ENCODE measurements at places on chromosomes 5 and 9.

DNA sequence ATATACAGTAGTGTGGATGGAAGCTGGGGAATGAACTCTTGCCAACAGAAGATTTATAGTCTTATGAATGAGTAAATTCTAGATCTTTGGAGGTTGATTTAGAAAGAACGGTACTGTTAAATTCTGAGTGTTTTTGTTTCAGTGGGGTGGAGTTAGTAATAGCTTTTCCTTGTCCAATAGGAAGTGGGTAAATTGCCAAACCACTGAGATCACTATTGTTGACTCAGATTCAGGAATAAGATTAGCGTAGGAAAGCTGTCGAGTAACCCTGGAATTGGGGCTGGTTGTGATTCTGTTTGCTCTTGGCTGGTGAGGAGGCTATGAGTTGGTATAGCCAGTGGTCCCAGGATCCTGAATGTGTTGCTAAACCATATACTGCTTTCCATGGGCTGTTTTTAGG is 155.6 kb downstream of the ARHGAP26 start:
- DNase-seq = no peak

DNA sequence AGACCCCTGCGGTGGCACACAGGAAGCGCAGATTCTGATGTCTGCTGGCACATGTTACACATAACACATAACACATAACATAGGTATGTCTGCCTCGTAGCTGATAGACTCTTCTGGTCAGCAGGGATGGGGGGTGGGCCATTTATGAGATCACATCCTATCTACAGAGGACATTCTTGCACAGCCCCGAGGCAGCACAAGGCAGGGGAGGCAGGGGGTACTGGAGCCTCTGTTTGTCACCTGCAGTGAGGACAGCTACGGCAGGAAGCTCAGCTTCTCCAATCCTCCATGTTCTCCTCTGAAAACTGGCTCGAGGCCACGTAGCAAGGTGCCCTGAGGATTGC is 16.7 kb upstream of the MED10 start:
- DNase-seq = no peak

DNA sequence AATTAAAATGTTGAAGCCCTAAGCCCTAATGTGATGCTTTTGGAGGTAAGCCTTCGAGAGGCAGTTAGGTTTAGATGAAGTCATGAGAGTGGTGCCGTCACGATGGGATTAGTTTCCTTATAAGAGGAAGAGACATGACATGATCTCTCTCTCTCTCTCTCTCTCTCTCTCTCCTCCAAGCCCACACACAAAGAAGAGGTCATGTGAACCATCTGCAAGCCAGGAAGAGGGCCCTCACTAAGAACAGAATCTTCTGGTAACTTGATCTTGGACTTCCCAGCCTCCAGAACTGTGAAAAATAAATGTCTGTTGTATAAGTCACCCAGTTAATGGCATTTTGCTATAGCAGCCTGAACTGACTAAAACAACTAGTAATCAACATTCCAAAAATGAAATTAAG is 175.5 kb downstream of the GNA14 start:
- DNase-seq = no peak

DNA sequence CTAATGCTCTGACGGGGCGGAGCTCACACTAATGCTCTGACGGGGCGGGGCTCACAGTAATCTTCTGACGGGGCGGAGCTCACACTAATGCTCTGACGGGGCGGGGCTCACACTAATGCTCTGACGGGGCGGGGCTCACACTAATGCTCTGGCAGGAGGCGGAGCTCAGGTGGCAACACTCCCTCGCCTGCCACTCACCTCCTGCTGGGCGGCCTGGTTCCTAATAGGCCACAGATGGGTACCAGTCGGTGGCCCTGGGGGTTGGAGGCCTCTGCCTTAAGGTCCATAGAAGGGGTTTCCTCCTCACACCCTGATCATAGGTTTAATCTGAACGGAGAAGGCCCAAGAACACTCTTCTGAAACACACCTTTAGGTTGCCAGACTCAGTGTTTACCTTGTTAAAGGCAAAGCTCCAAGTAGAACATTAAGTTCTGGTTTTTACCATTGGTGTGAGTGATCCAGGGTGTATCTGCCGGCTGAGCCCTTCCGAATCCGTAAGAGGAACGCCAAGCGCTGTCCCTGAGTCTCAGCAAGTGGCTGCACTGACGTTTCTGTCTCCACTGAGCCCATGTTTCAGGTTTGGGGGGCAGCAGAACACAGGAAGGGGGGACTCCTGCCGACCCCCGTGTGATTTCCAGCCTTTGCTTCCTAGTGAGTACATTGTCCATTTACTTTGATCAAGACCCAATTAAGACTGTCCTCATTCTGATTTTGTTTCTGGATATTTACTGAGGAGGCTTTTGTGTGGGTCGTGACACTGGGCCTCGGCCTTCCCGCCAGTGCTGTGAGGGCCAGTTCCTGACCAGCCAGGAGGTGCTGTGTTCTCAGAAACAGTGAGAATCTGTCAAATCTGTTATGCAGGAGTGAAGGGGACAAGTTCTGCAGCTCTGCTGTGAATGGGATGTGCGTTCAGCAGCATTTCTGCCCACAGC is 24.6 kb upstream of the LRRC14B start:
- DNase-seq = no peak

DNA sequence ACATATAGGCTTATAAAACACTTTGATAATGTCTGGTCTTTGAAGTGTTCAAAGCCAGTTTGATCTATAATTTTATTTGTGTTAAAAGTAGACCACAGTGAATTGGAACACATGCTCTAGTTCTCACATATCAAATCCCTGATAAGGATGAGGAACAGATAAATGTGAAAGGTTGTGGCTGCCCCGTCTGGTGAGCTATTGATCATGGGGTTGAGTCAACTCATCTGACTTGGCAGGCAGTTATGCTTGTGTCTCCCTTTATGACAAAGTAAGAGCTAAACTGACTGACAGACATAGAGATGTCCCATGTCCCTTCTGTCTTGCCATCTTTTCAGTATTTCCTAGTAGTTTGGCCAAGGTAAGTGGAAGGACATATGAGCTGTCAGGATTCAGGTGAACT is 2.9 kb upstream of the ERMP1 start:
- DNase-seq = no peak

DNA sequence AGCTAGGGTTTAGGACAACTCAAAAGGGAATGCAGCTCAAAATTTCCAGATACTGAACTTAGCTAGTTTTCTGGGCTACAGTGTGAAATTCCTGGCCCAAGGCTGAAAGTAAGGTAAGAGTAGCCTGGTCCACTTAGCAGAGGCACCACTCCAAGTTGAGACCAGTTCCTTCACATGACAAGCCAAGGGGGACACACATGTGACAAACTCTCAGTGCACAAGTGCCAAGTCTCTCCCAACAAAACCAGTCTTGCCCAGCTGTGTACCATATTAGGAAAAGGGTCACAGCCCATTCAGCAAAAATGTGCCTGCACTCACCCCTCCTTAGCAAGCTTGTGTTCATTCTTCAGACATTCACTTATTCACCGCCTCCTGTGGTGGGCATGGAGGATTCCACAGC is 27.8 kb downstream of the KLHL3 start:
- DNase-seq = no peak

DNA sequence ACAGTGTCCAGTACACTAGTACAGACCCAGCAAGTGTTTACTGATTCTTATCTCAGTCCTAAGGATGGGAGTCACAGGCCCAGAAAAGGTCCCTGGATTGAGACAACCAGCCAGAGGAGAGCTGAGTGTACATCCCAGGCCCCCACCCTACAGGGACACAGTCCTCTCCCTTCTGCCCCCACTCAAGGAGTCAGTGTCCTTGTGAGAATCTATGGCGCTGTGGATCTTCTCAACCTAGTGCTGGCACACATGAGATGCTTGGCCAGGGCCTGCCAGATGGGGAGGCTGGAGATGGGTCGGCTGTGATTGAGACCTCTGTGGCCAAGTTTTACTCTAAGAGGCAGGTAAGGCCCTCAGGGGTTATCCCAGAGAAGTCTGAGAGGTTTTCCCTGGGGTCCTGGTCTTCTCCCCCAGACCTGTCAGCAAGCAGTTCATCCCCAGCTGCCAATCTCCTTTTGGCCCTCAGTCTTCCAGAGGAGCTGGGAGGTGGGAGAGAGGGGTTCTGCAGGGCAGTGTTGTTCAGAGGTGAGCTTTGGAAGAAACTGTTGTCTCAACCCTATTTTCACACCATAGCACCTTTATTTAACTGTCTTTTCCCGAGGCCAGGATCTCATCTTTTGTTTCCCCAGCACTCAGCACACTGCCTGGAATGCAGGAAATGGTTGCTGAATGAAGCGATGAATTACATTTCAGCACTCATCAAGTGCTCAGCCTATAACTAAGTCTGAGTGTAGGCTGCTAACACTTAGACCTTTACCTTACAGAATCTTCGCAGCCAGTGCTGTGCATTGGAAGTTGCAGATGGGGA is 3.2 kb upstream of the NSD1 start:
- no peak for DNase-seq

DNA sequence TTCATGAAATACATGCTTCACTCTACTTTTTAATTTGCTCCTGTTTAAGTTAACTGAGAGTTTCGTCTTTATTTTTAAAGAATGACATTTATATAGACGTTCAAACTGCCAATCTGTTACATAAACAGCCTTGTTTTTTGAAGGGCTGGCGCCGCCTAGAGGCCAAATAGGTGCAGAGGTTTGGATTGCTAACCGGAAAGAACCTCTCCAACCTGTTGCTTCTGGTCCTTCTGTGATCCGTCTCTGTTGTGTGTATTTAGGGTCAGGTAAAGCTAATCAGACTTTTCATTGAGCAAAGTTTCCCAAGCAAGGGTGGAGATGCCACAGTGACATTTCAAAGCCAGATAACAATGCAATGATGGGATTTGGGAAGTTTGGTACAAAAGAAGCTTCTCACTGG is 39.5 kb upstream of the GLIS3 start:
- DNase-seq = no peak

DNA sequence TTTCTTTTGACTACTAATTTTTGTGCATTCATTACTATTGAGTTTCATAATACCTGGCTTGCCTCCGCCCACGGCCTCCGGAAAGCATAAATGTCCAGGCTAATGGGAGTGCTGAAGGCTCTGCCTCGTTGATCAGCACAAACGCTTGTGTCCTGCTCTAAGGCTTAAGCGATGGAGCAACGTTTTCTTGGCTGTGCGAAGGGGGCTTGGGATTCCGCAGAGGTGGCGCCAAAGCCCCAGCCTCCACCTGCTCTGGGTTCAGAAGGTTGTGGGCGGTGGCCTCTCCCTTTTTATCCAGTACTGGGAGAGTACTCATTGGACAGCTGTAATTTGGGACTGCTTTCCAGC is 19.7 kb downstream of the ANXA2R start:
- DNase-seq = no peak

GRCh38 chr5:122415030-122415800 is 103.2 kb downstream of the SNCAIP start:
- DNase-seq = no peak

- no peak for DNase-seq
Measured at GRCh38 chr5:93789173-93790067, 48.0 kb upstream of the POU5F2 start.

DNA sequence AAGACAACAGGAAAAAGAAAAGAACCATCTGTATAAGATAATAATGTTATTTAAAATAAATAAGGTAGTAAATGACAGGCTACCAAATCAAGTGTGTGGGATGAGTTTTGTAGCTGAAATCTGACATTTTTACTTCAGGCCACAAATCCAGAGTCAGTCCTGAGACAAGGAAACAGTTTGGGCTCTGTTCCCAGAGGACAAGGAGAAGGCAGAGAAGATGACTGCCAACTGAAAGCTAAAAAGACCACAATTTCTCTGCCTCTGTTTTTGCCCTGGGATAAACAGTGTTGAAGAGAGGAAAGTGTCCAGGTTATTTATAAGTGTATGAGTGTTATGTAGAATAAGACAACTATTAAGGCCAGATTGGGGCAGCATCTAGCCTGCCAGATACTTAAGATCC is 180.5 kb downstream of the NFIB start:
- no peak for DNase-seq

- DNase-seq = no peak
Measured at GRCh38 chr5:124754206-124754927, 7.9 kb upstream of the ZNF608 start.

DNA sequence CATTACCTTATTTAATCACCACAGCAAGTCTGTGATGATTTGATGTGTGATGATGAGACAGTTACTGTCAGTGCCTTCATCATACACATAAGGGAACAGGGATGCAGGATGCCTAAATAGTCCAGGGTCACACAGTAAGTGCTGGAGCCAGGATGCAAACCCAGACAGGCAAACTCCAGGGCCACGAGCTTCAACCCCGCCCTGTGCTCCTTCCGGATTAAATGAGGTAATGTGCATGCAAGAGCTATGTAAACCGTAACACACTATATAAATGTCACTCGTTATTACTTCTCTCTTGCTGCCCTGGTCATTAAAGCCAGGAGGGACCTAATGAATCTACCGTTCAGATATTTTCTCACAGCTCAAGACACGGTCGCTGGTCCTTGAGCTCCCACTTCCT is 12.8 kb downstream of the SMIM23 start:
- DNase-seq = no peak

DNA sequence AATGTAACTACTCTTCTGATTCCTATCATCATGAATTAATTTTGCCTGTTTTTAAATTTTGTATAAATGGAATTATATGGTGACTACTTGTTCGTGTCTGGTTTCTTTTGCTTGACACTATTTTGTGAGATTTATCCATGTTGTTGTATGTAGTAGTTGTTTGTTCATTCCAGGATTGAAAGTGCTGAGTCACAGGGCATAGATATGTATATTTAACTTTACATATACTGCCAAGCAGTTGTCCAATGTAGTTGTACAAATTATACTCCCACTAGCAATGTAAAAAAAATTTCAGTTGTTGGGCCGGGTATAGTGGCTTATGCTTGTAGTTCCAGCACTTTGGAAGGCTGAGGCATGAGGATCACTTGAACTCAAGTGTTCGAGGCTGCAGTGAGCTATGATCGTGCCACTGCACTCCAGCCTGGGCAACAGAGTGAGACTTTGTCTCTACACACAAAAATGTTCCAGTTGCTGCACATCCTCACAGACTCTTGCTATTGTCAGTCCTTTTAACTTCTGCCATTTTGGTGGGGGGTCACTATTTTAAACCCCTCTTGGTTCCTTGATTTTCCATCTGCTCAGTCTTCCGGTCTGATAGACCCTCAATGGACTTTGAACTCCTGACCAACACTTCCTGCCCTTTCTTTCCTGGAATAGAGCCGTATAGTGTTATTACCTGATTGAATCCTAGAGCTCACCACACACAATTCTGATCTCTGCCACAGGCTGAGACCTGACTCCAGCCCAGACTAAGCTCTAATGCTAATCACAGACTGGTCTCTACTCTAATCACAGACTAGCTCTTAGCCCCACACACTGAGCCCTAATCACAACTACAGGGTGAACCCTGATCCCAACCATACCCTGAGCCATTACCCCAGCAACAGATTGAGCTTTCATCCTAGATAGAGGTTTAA is 69.3 kb upstream of the MELK start:
- no peak for DNase-seq

All from esophagus squamous epithelium (tissue), 5 donors.